ENCODE measurements at places on chromosomes 7 and 10.

DNA sequence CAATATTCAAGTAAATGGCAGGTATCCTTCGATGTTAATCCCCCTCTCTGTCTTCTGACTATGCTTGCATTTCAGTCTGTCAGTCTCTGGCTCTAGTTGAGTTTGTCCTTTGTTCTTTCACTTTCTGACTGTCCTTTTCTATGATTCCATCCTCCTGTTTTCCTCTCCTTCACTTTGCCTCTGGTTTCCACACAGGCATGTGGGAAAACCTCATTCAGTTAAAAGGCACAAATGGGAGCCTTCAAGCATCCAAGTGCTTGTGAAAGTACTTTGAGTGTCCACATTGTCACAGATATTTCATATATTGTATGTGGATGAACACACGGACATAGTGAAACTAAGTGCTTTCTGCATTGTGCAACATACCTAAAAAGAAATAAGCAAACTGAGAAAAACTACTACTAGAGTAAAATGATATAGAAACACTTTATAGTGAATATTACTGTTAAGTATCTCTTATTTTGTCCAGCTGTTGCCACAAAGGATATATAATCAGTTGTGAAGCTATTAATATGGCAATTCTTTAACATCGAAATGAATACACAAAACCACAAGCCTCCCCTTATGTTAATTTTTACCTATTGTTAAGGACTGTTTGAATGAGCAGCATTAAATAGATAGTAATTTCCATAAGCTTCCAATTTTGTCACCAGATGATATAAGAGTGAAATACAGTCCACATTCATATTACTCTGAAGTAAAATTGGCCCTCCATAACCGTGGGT, 71.7 kb downstream of the NRBF2 start:
- DNase-seq = no peak

DNA sequence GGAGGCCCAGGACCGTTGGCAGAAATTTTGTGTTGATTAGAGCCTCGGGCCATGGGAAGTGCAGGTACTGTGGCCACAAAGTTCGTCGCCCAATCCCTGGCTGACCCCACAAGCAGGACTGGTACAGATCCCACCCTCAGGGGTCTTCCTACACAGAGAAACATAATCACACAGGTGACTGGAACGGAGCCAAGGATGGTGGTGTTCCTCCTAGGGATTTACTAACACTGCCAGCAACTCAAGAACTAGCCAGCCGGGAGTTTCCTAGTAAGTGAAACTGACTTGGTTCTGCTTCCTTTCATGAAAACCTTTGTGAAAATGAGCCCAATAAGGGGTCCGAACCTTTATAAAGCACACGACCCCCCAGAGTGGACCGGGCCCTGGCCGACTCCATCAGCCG, 5.7 kb downstream of the CUX1 start:
- no peak for DNase-seq

- no peak for DNase-seq
Measured at GRCh38 chr7:101671371-101672356, 42.6 kb upstream of the MYL10 start.

- DNase-seq = no peak
Measured at GRCh38 chr10:130634816-130635215, 498.6 kb downstream of the GLRX3 start.

- DNase-seq = no peak
Measured at GRCh38 chr10:26093229-26093628, 123.3 kb upstream of the GAD2 start.

GRCh38 chr10:30495687-30496086, 61.7 kb downstream of the MAP3K8 start:
- no peak for DNase-seq

- no peak for DNase-seq
Measured at GRCh38 chr7:37128327-37129034, 320.2 kb downstream of the ELMO1 start.

All from activated T-helper 1 cell treated with anti-CD3 and anti-CD28 coated beads, Interleukin-2, amount 50 U/mL, for 16 hours (primary cell).